Temporal lobe (tissue), 4 donors: ENCODE measurements at places on chromosomes 5 and 9. TPM values are rescaled to one million over a fixed set of nuclear protein-coding genes. Genes with fewer than 3 reads are reported as not detected.

Gene TICAM2
- total RNA-seq = 0.49 TPM

Gene PIP5K1B
- total RNA-seq = 4.9 TPM

Gene ABCA1
- 23.6 TPM for total RNA-seq

Gene CDC25C
- 0.98 TPM for total RNA-seq

Gene COL5A1
- total RNA-seq = 4.9 TPM

Gene CCDC180
- 10.3 TPM for total RNA-seq
